ENCODE measurements at places on chromosomes 3 and 15.

DNA sequence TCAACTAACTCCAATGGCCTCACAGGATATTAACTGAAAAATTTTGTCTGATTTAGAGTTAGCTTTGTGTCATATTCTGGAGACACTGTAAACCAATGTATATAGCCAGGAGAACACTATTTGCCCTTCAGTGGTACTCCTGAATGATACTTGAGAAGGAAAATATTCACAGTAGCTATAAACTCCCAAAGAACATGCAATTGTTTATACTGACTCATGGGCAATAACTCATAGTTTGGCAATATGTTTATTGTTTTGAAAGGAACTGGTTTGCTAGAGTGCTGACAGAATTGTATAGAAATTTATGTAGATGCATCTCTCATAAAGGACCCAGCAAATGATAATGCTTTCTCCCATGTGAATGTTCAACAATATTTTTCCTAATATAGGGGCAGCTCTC, 537.6 kb downstream of the PLOD2 start:
- DNase-seq: peak; percentile 34

GRCh38 chr3:57598765-57599360, 1.7 kb upstream of the ARF4 start:
- no peak for DNase-seq

- no peak for DNase-seq
These were observed 33.3 kb upstream of the VPS8 start for GRCh38 chr3:184778426-184779332.

DNA sequence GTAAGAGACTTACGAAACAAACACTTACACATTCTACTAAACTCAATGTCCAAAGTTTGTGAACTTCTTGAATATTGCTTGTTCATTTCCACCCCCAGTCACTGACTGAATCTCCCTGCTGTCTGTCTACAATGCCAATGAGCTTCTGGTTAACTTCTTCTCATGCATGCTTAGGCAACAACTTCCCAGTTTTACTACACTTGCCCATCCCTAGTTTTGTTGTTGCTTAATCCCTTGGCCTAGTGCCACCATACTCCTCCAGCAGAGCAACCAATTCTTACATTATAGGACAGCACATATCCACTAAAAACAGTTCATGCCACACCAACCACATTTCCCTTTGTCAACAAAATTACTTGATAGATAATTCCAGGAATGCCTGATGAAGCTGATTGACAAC, 40.9 kb upstream of the CCR2 start:
- peak; percentile 42 for DNase-seq

DNA sequence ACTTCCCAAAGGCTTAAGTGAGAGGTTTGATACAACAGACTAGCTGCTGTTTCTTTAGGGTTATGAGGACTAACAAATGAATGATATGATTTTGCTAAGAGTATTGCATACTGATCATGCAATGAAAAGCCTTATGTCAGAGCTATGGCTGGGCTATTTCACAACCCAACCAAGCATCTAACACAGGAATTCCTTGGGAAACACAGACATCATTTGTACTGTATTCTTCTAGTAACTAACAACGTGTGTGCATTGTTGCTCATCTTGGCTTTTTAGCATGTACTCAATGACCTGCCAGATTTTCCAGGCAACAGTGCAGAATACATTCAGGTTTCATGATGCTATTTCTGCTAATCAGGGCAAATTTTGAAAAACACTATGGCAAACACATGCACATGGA, 19.3 kb downstream of the PDZRN3 start:
- peak; percentile 92 for DNase-seq

DNA sequence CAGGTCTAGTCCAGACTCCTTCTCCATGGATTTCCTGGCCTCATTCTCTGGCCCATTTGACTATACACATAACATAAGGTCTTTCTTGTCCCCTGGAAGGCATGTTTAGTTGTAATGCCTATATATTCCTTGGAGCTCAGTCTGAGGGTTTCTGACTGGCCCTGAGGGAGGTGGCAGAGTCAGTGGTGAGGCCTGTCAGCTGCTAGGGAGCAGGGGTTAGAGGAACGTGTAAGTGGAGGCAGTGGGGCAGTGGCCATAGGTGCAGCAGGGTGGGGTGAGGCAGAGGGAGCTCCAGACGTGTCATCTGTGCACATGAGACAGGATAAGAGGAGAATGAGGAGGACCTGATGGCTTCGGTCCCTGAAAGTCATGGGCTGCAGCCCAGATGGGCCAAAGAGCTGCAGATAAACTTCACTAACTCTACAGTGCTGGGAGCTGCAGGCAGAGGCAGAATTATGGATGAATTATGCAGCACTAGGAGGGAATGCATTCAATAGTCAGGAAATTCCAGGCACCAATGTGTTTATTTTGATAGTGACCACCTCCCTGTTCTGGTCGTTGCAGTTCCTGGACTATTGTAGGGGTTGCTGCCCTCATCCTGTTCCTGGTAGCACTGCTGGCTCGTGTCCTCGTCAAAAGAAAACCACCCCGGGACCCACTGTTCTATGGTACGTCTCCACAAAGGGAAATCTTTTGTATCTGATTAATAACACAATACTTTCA, 4.9 kb downstream of the TM6SF1 start:
- DNase-seq: peak; percentile 83

DNA sequence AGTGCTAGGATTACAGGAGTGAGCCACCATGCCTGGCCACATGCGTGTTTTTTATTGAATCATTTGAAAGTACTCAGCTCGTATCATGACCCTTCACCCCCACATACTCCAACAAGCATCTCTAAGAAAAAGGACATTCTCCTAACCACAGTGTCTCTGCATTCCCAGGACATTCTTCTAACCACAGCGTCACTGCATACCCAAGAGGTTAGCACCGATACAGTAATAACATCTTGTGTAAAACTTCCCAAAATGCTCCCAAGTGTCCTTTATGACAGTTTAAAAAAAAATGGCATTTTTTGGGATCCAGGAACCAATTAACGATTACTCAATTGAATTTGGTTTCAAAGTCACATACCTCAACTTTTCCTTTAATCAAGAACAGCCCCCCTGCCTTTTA, 39.6 kb downstream of the FLNB start:
- DNase-seq: peak; percentile 96

DNA sequence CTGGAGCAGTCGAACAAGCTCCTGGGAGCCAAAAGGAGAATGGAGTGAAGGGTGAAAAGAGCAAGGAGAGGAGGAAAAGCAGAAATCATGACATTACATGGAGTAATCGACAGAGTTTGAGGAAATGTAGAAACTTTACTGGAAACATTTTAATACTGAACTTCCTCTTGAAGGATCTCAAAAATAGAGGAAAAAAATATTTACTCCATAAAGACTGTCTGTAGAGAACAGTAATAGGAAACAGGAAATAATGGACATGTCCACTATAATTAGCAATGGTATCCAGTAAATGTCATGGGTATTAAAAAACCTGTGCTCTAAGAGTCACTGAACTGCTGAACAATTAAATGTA, 53.0 kb downstream of the TBC1D2B start:
- DNase-seq: no peak

GRCh38 chr3:108079877-108080276, 11.0 kb downstream of the CD47 start:
- DNase-seq: no peak

- no peak for DNase-seq
These were observed 232.4 kb downstream of the RBMS3 start for GRCh38 chr3:29513236-29513635.

All from fibroblast of gingiva (primary cell).